Thyroid gland (tissue), 4 donors: ENCODE measurements at places on chromosomes 7 and 10. TPM values are rescaled to one million over a fixed set of nuclear protein-coding genes. Genes with fewer than 3 reads are reported as not detected.

The PLAU gene
- total RNA-seq, result 13.3 TPM

GRCh38 chr10:62015994-62016393, 114.5 kb downstream of the ARID5B start:
- no peak overlapping the region for H3K27ac ChIP-seq
- H3K36me3 ChIP-seq, result no peaks in the 10 kb centered on the region
- DNase-seq, result no peak

- no peak overlapping the region for H3K4me3 ChIP-seq
- H3K27ac ChIP-seq, result no peak overlapping the region
- H3K36me3 ChIP-seq, result peaks cover 17% of the 10 kb centered on the region
- no peak for DNase-seq
Observed at GRCh38 chr10:6458814-6459213, 121.3 kb downstream of the PRKCQ start.

- H3K36me3 ChIP-seq, result no peaks in the 10 kb centered on the region
- H3K4me1 ChIP-seq, result no peaks in the 10 kb centered on the region
- H3K27ac ChIP-seq, result no peak overlapping the region
- no peak overlapping the region for H3K4me3 ChIP-seq
- H3K27me3 ChIP-seq, result no peaks in the 10 kb centered on the region
Observed at GRCh38 chr7:118949031-118949430, 724.5 kb downstream of the ANKRD7 start.
